KG1 (cell line): ENCODE measurements at places on chromosomes 7 and 10.

DNA sequence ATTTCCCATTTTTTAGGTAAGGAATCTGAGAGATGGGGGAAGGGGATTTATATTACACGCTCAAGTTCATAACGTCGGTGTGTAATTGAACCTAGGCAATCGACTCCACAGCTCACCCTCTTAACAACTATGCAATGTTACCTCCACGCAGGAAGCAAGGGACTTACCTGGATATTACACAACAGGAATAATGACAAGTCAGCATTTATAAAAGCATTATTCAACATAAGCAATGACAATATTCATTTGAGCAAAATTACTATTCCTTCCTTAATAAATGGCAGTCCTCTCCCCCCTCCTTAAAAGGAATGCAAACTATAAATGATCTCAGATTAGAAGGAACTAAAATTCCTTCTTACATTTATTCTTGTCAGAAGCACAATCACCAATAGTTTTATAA lies 104.0 kb downstream of the PCLO start:
- no peak for DNase-seq

DNA sequence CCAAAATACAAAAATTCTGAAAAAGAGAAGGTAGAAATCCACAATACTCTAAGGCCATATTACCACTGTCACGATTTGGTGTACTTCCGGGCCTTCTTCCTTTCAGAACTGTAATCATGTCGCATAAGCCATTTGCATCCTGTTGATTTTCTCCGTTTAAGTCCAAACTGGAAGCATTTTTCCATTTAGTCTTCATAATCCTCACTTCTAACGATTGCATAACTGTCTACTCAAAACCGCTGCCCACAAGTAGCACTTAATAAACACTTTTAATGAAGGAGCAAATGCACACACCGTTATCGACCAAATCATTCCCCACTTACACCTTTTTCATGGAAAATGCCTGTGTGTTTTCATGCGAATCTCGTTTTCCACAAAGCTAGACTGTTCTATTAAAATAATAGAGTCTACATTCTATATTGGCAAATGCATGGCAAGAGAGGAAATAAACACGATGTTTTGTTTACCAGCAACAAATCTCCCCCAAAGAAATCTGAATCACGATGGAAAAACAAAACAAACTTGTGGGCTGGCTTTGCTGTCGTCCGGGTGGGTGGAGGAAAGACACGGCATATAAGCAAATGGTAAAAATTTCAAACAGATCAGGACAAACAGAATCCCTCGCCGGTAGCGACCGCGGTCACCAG lies 1.0 kb downstream of the ATE1 start:
- DNase-seq = peak; percentile 47

DNA sequence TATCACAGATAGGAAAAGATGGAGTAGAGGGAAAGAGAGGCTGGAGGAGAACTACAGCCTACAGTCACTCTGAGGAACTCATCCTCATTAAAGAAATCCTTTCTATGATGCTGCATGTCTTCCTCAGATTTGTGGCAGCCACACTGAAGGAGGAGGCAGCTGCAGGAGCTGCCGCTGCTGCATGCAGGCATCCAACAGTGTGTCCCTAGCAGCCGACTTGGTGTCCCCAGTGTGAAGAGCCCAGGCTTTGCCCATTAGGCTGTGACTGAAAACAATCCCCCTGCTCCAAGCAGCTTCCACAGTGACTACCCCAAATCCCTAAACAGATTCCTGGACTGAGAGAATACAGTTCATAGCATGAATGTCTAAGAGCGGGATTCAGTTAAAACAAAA lies 23.1 kb downstream of the SKIDA1 start:
- DNase-seq = no peak

DNA sequence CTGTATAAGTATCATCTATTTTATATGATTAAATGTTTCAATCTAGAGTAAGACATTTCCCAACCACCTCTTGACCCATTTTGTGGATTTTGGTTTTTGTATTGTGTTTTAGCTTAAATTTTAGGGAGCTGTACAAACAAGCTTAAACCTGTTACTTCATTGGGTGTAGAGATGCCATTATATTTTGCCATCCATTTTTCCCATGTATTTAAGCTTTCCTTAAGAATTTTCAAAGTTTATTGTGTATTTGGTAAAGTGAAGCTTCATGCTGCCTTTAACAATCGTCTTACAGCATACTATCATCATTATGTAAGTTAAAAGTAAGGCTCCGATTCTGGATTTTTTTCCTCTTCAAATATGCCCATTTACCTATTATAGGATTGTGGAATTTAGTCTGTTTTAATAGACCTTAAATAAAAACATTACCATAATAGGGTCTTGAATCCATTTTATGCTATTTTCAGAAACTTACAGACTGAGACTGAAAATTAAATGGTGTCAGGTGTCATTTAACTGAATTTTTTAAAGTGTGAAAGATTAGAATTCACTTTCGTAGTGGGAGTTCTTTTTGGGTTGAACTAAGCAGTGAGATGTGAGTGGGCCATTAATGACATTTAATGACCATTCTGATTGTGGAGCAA lies 2.2 kb downstream of the KMT2E start:
- DNase-seq = no peak

GRCh38 chr10:34186745-34187144 lies 628.4 kb downstream of the PARD3 start:
- no peak for DNase-seq

DNA sequence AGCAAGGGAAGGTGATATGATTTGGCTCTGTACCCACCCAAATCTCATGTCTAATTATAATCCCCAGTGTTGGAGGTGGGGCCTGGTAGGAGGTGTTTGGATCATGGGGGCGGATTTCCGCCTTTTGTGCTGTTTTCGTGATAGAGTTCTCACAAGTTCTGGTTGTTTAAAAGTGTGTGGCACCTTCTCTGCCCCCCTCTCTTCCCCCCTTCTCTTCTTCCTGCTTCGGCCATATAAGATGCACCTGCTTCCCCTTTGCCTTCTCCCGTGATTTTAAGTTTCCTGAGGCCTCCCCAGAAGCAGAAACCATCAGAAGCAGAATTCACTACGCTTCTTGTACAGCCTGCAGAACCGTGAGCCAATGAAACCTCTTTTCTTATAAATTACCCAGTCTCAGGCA lies 21.1 kb downstream of the BTRC start:
- DNase-seq = no peak

DNA sequence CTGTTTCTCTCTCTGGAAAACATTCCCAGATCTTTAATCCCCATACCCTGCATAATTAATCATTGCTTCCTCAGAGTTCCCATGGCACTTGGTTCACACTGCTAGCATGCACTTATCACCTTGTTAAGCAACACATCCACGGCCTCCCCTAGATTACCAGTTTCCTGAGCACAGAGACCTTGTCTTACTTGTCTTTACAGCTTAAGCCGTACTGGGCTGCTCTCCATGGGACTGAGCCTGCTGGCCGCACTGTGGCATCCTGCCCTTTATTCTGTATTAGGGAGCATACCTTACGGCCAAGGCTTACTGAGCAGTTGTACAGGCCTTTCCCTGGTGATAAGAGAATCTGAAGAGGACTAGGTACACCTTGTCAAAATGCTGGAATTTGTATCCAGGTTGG lies 190.2 kb downstream of the REEP3 start:
- DNase-seq = no peak

DNA sequence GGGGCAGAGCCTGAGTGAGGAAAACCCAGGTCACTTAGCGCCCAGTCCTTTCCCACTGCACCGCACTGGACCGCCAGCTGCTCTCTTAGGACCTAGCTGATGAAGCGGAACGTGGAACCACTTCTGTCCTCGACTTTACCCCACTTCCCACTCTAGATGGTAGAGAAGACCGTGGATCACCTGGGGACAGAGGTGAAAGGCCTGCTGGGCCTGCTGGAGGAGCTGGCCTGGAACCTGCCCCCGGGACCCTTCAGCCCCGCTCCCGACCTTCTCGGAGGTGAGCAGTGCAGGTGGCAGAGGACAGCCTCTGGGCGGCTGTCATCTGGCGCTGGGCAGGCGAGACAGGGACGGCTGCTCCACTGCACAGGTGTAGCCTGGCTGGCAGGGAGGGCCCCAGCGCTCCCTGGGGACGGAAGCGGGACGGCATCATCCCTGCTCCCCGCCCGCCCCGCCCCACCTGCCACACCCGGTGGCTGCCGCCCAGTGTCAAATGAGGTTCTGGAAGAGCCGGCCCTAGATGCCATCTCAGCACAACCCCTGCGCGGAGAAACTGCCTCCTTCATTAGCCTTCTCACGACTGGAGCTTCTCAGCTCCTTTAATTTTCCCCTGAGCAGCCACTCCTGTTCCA lies 11.7 kb downstream of the PLAC9 start:
- no peak for DNase-seq

- no peak for DNase-seq
Observed at GRCh38 chr10:69389827-69390490, 26.8 kb downstream of the TACR2 start.

GRCh38 chr10:128268015-128268722 lies 141.9 kb upstream of the MKI67 start:
- DNase-seq = peak; percentile 8

GRCh38 chr7:1591396-1591795 lies 21.6 kb upstream of the PSMG3 start:
- no peak for DNase-seq

DNA sequence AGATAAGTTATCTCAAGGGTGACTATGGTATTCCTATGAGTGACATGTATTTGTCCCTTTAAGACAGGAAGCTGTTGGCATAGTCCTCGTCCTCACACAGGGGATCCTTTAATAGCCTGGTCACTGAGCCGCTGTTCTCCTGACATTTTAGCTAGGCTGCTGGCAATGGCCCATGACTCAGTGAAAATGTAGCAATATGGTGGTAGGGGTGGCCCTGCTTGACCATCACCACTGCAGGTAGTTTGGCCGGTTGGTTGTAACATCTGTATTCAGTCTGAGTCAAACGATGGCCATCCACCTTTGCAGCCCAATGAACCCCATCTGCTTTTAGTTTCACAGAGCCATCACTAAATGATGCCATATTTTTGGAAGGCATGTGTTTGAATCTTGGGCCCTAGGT lies 110.1 kb upstream of the RAB18 start:
- no peak for DNase-seq

DNA sequence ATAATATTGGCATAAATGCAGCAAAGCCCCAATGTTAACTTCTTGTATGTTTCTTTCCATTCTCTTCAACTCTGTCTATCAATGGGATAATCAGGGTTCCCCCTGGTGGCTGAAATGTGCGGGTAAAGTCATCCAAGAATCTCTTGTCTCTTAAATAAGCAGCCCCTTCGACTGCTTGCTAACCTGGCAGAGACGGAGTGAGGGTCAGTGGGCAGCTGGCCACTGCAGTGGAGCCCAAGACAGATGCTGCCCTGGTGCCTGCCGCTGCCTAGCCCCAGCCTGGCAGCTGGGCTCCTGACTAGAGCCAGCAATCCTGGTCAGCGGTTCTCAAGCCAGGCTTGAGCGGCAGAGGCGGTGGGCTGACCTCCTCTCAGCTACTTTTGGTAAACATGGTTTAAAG lies 248.9 kb downstream of the COBL start:
- DNase-seq = peak; percentile 48
